ENCODE measurements at places on chromosomes 4 and X.

- no peak for DNase-seq
Observed at GRCh38 chr4:148044912-148045352, 313.0 kb downstream of the ARHGAP10 start.

GRCh38 chr4:4792466-4792865 is 67.0 kb upstream of the MSX1 start:
- no peak for DNase-seq

GRCh38 chr4:180788729-180789128 is 1454.5 kb upstream of the TENM3 start:
- DNase-seq: no peak

DNA sequence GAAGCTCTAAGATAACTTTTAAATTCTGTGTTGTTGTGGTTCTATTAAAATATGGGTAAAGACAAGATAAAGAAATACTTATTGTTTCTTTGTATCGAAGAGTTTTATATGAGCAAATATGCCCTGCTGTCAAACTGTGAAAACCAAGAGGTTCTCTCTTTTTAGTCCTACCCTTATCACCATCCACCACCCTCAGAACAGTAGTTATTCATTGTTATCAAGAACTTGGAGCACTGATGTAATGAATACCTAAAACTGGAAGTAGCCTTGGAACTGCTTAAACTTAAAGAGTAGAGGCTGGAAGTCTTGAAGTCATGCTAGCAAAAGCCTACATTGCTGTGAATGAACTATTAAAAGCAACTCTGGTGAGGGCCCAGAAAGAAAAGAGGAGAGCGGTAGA is 9.2 kb downstream of the PIR start:
- no peak for DNase-seq

- no peak for DNase-seq
Observed at GRCh38 chr4:152328582-152328981, 207.3 kb downstream of the FBXW7 start.

DNA sequence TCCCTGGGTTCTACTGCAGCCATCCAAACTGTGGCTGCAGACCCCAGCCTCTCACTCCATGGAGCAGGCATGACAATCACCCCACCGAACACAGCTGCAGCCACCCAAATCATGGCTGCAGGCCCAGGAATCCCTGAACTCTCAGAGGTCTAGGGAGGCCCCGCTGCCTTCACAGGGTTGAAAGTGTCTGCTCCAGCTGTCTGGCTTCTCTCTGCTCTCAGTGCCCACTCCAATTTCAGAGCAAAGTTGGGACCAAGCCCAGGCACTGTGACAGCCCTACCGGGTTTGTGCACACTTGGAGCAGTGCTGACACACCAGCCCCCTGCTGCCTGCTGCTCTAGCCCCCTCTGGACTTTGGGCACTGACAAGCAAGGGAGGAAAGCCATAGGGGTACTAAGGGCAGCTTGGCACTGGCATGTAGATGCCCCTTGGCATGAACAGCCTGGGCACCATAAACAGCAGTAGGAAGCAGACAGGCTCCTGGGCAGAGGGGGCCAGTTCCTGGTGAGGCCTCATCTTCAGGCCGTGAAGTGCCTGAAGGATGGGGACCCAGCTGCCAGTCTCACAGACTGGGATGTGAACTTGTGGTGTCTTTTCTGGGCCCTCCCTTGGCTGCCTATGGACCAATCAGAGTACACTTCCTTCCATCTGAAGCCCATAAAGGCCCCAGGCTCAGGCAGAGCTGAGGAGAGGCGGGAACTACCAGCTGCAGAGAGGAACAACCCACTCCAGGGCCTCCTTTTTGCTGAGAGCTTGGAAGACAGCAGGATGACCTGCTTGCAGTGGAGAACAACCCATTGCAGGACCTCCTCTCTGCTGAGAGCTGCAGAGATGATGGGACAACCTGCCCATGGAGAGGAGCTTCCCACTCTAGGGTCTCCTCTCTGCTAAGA is 68.8 kb downstream of the TECRL start:
- DNase-seq: no peak

DNA sequence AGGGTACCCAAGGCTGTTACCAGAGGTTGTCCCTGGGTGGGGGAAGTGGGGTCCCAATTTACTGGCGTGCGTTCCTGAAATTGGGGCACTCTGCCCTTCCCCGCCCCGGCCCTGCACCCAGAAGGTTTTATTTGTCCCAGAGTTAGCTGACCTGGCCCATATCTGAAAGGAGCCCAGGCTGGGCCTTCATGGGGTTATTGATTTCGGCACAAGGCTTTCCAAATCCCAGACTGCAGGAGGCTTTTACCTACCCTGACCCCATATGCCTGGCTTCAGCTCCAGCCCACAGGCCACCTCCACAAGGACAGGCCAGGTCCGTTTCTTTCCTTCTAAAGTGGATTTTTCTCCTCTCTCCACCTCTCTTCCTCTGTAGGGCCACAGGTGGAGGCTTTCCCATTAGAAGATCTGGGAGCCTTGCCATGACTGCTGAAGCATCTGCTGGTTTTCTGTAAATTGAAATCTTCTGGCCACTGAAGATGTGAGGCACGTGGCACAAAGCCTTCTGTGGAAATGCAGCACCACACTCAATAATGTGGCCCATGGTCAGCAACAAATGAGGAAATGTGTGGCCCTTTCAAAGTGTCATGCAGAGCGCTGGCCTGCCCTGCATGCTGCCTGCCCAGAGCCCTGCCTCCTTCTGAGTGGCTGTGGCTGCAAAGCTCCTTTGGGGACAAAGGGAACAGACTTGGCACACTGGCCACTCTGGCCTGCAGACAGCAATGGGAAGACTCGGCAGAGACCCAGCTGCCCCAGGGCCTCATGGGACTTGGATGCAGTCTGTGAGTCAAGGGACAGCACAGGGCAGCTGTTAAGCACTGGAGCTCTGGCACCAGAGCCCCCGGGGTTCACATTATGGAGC is 43.1 kb upstream of the MTM1 start:
- DNase-seq: no peak

- no peak for DNase-seq
Observed at GRCh38 chr4:8651661-8652180, 59.2 kb downstream of the CPZ start.

- DNase-seq: no peak
Observed at GRCh38 chrX:68083510-68083909, 349.8 kb downstream of the OPHN1 start.

GRCh38 chrX:77561372-77561771 is 114.2 kb downstream of the FGF16 start:
- DNase-seq: no peak

DNA sequence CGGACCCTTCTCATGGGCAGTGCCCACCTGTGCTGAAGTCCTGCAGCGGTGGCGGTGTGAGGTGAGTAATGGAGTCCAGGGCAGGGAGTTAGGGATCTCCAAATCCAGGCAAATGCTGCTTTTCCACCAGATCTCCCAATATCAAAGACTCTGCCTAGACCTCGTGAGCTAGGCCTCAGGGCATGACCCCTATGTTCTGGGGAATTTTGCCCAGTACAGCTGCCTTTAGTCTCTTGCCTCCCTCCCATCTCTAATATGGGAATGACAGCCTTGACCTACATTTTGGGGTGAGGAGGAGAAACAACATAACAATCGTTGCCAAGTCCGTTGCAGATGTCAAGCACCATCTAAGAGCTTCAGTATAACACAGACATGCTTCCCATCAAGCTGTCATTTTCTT is 7.3 kb downstream of the PAK3 start:
- DNase-seq: no peak

DNA sequence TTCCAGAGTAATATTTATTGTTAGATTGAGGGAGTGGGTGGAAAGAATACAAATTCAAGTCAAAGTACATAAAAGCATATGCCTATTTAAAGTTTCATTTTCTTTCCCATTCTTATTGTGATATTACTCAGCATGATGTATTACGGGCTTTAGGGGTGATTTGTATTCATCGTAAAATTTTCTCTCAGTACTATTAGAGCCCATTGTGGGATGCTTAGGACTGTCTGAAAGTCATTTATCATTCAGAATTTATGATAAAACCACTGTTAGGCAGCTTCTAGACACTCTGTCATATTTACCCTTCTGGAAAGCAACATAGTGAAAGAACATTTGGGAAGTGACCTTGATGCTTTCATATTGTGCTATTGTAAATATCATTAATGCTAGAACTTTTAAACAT is 45.9 kb downstream of the AGA start:
- no peak for DNase-seq

DNA sequence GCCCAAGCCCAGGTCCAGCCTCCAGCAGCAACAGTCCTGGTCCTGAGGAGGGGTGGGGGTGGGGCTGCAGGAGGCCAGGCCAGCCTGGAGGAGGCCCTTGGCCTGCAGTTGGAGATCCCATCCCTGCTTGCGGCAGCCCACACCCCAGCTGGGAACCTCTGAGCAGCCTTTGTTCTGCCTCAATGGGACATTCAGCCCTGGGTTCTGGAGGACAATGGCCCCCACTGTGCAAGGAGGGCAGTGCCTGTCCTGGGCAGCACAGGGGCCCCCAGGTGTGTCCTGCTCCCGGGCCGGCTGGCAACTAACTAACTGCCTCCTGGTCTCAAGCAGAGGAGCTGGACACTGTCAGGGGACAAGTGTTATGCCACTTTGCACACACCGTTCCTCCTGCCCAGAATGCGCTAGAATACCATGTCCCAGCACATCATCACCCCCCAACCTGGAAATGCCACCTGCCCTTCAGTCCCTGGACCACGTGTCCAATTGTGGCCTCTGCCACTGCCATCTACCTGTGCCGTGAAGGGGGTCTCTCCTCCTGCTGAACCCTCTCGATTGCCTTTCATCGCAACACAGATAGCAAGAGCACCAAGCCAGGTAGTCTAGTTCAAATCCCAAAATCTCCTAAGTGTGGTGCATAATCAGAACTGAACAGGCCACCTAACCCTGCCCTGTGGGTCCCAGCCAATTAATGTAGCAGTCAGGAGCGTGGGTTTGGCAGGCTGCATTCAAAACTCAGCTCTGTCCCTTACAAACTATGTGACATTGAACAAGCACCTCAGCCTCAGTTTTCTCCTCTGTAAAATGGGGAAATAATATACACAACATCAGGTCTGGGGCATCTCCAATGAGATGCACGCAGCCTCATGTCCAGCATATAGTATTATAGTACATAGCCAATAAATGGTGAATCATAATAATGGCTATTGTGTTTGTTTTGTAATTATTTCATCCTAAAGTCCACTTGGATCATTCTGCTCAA is 8.8 kb downstream of the PPP2R2C start:
- no peak for DNase-seq

DNA sequence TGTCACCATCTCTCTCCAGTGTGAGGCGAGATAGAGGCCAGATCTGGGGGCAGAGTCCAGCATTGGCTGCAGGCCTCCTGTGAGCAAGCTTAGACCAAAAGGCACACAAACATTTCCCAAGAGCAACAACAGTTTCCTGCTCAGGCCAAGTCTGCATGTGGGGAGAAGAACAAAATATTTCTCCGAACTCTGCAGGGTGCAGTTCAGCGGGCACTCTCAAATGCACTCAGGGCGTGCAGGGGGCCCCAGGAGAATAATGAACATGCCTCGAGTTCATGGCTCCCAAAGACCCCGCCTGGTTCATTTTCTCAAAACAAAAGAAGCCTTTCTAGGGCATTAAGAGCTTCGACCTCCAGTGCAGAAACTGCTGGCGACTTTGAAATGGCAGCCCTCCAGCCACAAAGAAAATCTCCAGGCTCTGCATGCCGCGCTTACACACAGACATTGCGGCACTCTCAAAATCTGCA is 57.8 kb upstream of the HELT start:
- no peak for DNase-seq

- DNase-seq: no peak
Observed at GRCh38 chr4:7051144-7051495, 7.9 kb downstream of the TADA2B start.

- DNase-seq: peak; percentile 27
Observed at GRCh38 chrX:55488593-55489313, 895 bp downstream of the USP51 start.

DNA sequence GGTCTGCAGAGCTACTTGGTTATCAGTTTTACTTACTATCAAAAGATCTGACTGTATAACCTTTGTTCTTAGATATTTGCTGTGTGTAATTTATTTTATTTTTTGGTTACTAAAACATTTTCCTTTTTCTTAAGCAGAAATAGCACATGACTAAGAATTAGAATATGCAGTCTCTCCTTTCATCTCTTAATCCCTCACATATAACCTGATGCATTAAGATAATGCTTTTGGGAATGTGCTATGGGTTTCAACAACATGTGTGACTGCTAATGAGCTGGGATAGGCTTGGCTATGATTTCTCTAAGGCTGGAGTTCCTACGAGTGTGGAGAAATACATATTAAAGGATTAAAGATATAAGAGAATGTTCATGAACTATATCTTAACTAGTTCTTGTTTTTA is 41.5 kb downstream of the SHROOM3 start:
- DNase-seq: no peak

DNA sequence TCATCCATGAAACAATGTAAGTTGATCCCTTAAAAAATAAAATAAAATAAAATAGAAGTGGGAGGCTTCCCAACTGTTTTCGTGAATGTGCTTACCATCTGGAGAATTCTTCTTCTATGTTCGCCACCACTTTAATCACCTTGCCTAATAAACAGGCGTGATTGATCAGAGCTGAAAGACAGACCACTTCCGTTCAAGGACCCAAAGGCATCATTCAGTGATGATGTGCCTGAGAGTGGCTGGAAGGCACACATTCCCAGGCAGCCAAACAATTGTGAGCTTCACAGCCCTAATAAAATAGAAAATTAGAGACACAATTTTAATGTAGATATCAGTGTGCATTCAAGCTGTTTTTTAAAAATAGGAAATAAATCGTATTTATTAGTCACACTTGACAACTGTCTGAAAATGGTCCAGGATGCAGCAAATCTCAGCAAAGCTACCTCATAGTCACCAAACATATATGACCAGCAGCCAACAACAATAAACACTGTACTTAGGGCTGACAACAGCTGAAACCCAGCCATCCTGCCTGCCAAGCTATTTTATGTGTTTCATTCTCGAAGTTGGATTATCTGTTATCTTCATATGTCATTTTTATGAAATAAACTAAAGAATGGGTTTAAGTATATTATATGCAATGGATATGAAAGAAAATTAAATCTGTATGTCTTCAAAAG is 163.2 kb upstream of the FAM9B start:
- DNase-seq: no peak

DNA sequence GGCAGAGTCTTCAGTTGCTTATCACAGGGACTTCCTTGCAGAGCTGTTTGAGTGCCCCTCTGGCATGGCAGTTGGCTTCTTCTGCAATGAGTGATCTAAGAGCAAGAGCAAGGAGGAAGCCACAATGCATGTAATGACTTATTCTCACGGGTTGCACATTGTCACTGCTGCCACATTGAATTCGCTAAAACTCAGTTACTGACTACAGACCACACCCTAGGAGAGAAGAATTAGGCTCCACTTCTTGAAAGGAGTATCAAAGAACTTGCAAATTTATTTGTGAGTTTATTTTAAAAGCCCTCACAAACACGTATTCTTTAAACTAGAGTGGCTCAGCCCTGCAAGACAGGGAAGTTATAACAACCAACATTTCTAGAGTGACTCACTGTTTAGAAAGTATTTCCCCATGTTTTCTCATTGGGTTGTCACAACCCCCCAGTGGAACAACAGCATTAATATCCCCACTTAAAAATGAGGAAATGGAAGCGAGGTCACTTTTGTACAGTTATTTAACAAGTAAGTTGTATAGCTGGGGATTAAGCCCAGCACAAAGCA is 32.4 kb upstream of the RBPJ start:
- no peak for DNase-seq
